ENCODE measurements at places on chromosomes 4 and X. TPM values are rescaled to one million over a fixed set of nuclear protein-coding genes. Genes with fewer than 3 reads are reported as not detected.

Gene DKK2
- 0.91 TPM for polyA plus RNA-seq

GRCh38 chr4:125459531-125459930 is 144.8 kb downstream of the FAT4 start:
- DNase-seq = no peak

DNA sequence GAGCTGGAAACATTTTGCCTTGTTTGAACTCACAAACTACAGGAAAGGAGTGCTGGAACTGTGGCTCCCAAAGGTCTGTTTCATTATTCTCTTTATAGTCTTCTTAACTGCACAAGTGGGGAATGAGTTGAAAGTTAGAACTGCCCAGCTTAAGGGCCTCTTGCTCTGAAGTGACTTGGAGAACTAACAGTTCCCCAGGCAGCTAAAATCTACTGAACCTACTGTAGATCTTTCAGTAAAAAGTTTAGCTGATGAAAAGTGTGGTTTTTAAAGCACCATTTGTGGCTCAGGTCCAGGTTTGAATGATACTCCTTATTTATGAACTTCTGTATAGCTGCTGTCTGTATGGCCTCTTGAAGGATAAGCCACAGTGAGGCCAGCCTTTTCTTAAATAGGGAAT is 353.8 kb downstream of the MAPK10 start:
- DNase-seq = no peak

DNA sequence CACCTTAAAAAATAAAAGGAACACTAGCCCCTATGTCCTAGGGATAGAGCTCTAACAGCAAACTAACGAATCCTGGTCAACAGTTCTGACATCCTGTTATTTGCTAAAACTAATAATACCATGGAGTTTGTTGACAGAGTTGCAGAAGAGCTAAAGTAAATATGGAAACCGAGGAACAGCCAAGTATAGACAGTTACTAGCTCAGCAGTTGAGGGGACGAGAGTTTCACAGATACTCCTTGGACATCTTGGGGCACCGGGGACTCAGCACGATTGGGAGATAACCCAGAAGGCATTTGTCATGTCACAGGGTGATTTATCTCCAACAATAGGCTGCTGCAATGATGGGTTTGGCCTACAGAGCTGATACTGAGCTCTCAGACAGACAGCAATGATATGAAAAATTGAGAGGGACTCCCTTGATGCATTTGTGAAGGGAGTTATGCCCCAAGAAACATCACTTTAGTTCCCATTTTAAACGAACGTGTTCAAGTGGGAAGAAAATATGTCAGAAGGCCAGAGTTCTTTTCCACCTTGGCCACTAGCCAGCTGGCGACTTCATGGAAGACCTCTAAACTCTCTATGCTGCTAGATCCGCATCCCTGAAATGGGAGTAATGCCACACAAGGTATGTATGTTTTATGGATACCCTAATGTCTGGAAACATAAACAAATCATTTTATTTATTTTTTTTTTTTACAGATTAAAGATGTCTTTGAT is 48.6 kb downstream of the TSC22D3 start:
- DNase-seq = no peak

Gene BMPR1B
- polyA plus RNA-seq = 0.20 TPM

DNA sequence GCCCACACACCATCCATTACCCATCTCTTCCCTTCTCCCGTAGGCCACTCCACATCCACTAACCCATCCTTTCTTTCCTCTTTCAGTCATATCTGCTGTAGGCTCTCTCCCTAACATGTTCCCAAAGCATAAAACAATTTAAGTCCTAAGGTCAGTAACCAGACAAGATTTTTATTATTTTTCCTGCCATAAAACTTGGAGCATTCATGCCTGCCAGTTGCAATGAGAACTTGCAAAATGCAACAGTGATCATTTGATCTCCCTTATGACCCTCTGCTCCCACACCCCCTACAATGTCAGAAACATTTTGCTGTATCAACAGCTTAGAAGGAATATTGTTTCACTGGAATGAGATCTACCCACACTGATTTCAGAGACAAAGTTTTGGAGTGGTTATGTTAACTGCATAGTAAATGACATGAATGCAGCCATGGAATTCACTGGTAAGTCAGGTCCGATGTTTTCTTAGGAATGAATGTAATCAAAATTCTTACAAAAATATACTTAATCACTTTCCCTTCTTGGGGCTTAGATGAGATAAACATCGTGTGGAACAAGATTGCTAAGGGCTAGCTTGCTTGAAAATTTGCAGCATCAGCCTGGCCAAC is 5.7 kb downstream of the NIPAL1 start:
- no peak for DNase-seq

Gene ITM2A
- 76.3 TPM for polyA plus RNA-seq

Gene LRCH2
- 3.6 TPM for polyA plus RNA-seq

Gene OPRPN
- not detected for polyA plus RNA-seq

Gene UGT2A1
- not detected for polyA plus RNA-seq

DNA sequence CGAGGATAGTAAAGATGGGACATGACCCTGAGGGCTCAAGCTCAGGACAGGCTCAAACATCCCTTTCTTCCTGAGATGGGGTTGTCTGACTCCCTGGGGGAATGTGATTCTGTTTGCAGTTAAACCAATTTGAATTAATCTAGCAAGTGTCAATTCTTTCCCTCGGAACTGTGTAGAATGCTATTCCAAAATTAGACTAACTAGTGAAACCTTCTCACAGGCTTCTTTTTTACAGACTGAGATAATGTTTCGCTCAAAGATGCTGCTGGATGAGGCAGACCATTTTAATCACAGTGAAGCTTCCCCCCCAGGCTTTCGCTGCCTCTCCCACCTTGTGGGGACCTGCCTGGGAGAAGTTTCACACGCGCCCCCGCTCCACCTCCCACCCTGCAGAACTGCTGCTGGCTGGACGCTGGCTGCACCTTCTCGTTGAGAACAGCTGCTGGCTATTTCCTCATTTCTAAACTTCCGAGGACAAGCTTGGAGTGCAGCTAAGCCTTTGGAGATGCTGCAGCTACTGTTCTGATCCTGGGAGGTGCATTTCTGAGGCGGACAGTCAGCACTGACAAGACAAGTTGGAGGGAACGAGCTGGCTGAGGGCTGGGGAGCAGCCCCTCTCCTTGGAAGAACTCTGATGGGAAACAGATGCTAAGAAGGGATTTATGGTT is 297.8 kb downstream of the RAPGEF2 start:
- DNase-seq = peak; percentile 26

- no peak for DNase-seq
Observed at GRCh38 chr4:37964734-37965457, 4.7 kb downstream of the PTTG2 start.

GRCh38 chr4:100819505-100819904 is 301.7 kb upstream of the EMCN start:
- DNase-seq = no peak

GRCh38 chrX:154761977-154762536 is 607 bp upstream of the DKC1 start:
- no peak for DNase-seq

- no peak for DNase-seq
Observed at GRCh38 chr4:150962245-150962644, 52.8 kb downstream of the LRBA start.

GRCh38 chrX:152157042-152157441 is 18.7 kb upstream of the MAGEA10 start:
- DNase-seq = no peak

Gene FHIP1A
- polyA plus RNA-seq = 2.4 TPM

GRCh38 chr4:106058921-106059320 is 163.7 kb downstream of the NPNT start:
- DNase-seq = no peak

Gene EOLA1
- 26.0 TPM for polyA plus RNA-seq

GRCh38 chrX:34546366-34546765 is 110.7 kb downstream of the TMEM47 start:
- DNase-seq = no peak

DNA sequence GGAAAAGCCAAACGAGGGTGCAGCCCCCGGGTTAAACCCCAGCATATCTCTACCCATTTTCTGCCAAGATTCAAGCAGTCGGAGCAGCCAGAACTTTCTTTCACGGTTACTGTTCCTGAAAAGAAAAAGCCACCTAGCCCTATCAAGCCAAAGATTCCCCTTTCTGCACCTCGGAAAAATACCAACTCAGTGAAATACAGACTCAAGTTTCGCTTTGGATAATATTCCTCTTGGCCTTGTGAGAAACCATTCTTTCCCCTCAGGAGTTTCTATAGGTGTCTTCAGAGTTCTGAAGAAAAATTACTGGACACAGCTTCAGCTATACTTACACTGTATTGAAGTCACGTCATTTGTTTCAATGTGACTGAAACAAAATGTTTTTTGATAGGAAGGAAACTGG is 20.0 kb downstream of the FGF5 start:
- no peak for DNase-seq

Gene TRIM2
- polyA plus RNA-seq = 7.6 TPM

- no peak for DNase-seq
Observed at GRCh38 chr4:8274066-8274652, 4.6 kb downstream of the HTRA3 start.

GRCh38 chr4:92305148-92305877 is 1.5 kb downstream of the GRID2 start:
- peak; percentile 83 for DNase-seq

DNA sequence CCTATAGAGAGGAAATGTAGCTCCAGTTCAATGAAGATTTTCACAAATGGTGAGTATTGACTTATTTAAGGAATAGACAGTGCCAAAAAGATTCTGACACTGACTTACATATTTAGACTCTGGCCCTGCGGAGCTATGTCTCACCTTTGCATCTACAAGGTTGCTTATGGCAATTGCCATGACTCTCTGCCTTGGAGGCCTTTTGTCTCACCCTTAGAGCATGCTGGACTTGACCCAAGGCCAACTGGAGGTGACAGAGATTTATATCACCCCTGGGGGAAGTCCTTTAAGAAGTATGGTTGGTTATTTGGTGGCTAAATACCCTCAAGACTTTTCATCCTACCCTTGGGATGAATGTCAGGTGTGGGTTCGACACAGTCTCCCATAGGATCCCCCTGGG is 4.5 kb upstream of the ETDC start:
- DNase-seq = no peak

DNA sequence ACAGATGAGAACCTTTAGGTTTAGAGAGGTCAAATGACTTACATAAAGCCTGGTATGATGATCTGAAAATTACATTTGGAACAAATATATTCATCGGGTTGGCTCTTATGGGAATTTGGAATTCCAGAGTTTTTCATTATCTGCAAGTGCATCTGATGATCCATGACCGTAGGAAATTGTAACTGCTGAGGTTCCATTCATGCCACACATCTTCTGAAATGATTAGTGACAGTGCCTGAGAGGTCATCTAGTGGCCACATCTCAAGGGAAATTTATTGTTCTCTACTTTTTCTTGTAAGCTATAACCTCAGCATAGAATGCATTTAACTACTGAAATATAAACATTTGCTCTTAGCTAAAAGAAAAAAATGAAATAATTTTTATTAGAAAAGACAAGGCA is 105.8 kb upstream of the NWD2 start:
- no peak for DNase-seq

Gene SYN1
- 21.9 TPM for polyA plus RNA-seq

Gene PRSS12
- 0.02 TPM for polyA plus RNA-seq

Gene MAGEB17
- not detected for polyA plus RNA-seq

- DNase-seq = no peak
Observed at GRCh38 chr4:182885022-182885737, 32.0 kb downstream of the DCTD start.

DNA sequence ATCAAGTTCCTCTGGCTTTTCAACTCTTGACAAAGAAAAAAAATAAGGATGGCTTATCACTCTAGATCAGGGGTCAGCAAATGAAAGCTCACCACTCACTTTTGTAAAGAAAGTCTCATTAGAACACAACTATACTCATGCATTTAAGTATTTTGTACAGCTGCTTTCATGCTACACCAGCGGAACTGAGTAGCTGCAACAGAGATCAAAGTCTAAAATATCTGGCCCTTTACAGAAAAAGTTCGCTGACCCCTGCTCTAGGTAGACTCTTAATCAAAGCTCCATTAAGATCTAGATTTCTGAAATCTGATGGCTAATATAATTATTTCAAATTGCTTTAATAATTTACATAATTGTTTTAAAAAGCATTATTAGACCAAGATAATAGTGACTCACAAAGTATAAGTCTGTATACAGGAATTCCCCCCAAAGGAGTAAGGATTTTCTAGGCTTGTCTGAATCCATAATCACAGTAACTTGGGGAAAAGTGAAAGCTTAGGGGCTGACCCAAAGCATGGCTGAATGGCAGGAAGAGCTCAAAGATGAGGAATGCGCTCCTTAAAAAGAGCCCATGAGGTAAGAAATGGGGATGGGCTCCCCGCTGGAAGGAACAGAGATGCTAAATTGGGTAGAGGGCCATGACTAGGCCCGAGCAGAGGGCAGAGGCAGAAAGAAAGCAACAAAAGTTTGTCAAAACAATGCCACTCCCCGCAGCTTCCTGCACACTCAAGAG is 140.3 kb downstream of the SH3KBP1 start:
- DNase-seq = no peak

GRCh38 chrX:132384301-132384700 is 104.5 kb downstream of the MBNL3 start:
- DNase-seq = no peak

DNA sequence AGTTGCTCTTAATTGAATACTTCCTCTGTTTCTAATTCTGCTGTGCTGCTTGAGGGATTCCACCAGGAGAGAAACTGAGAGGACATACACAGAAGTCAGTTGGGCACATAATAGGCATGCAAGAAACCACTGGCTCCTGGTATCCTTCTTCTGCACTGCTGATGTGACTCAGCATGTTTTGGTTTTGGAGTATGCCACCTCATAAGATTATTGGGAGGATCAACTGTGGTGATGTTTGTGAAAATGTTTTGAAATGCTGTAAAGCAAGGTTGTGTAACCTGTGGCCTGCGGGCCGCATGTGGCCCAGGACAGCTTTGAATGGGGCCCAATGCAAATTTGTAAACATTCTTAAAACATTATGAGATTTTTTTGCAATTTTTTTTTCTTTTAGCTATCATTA is 119.6 kb downstream of the GATB start:
- DNase-seq = no peak

DNA sequence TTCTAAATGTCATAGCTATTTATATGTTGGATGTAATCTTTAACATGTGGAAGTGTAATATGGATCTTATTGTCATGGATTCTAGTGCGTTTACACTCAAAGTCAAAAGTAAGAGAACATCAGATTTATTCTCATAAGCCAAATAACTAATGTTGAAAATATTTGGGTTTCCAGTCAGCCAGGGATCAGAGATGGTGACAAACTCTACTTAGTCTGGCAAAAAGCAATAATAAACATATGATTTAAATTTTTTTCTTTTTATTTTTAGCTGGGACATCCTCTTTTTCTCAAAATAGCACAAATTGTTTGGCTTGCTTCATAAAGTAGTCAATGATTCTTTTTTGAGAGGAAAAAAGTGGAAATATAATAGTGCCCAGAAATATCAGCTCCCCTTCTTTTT is 392.3 kb downstream of the ARHGAP24 start:
- DNase-seq = no peak

Gene BGN
- polyA plus RNA-seq = 167 TPM

Gene TXK
- 0.14 TPM for polyA plus RNA-seq

DNA sequence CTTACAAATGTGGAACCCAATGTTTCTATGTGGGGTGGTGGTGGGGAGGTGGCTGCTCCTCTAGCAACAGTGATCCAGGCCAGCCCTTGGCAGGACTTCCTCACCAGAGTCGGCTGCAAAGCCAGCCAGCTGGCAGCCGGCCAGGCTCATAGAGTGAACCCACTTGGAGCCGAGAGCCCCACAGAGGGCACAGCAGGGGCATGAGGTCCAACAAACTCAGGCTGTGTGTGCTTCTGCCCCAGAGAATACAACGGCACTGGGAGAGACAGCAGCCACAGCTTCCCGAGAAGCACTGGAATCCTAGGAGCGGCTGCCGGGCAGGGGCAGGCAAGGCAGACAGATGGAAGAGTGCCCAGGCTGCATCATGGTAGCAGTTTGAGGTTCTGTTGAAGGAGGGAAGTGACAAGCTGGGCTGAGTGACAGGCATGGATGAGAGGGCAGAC is 23.5 kb upstream of the SOWAHD start:
- DNase-seq = peak; percentile 89

Gene CPLX1
- 7.2 TPM for polyA plus RNA-seq
